ENCODE measurements at places on chromosomes 1 and 21. TPM values are rescaled to one million over a fixed set of nuclear protein-coding genes. Genes with fewer than 3 reads are reported as not detected.

DNA sequence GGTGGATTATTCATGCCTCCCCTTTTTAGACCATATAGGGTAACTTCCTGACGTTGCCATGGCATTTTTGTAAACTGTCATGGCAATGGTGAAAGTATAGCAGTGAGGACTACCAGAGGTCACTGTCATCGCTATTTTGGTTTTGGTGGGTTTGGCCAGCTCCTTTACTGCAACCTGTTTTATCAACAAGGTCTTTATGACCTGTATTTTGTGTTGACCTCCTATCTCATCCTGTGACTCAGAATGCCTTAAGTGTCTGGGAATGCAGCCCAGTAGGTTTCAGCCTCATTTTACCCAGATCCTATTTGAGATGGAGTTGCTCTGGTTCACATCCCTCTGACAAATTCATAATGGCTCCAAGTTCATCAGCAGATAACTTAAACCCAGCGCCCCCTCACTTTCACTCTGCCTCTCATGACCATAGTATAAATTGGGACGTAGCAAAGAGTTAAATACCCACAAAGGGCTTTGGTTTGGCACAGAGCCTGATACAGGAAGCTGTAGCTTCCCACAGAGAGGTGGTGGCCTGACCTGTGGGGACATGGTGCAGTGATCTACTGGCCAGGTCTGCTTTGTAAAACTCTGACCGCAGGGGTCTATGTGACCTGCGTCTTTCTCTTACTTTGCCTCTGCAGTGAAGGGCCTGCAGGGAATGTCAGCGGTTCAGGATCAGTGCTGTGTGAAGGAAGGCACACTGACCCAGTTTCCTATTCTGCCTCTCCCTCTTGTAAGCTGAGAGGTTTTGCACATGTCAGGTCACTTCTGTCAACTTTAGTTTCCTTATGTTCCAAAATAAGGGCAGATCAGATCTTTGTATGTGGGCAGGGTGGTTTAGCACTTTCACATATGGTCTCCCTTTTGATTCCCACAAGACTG lies 78.1 kb upstream of the ZNF644 start:
- H3K27me3 ChIP-seq, result no peaks in the 10 kb centered on the region
- H3K4me3 ChIP-seq, result no peak overlapping the region
- DNase-seq, result no peak
- H3K27ac ChIP-seq, result no peak overlapping the region
- H3K36me3 ChIP-seq, result no peaks in the 10 kb centered on the region

DNA sequence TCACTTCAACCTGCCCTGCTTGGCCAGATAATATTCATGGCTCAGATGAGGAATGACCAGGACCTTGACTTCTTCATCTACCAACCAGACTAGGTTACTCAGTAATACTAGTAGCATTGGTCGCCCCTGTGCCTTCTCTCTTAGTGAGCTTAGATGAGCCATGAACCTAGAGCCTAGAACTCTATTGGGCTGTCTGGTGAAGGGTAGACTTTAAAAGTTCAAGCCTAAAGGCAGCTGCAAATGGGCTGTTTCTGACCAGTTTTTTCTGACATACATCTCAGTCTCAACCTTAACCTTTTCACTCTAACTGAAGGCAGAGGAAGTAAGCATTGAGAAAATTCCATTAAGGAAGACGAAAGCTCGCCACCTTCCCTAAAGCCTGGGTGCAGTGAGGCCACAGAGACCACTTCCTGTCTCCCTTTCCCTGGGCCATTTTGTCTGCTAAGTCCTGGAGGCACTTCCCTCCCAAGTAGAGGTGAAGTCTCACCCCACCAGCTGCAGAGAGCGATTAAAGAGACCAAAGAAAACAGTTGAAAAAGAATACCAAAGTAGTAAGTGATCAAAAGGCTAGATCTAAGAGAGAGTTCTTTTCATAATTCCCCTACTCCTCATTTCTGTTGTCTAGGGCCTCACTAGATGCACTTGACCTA lies 53.3 kb downstream of the MTR start:
- no peak overlapping the region for H3K27ac ChIP-seq
- DNase-seq, result no peak
- H3K4me3 ChIP-seq, result no peak overlapping the region
- H3K27me3 ChIP-seq, result no peaks in the 10 kb centered on the region
- H3K36me3 ChIP-seq, result peaks cover 28% of the 10 kb centered on the region
- peaks cover under 1% of the 10 kb centered on the region for H3K4me1 ChIP-seq

DNA sequence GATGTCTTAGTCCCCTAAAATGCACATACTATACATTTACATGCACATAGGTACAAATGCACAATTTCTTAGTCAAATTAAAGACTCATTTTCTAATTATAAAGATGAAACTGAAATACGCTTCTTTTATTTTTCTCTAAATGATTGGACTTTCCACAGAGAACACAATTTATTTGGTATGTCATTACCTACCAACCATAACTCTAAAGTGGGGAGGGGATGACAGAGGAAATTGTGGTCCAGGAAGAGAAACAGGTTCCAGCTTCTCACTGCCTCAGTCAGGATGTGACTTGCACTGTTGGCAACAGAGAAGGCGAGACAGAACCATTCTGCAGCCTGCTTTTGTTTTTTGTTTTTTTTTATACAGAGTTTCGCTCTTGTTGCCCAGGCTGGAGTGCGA lies 1189.2 kb downstream of the PLA2G4A start:
- H3K36me3 ChIP-seq, result no peaks in the 10 kb centered on the region
- H3K4me1 ChIP-seq, result no peaks in the 10 kb centered on the region
- H3K27ac ChIP-seq, result no peak overlapping the region
- H3K27me3 ChIP-seq, result no peaks in the 10 kb centered on the region
- no peak for DNase-seq

NPHS2 gene
- not detected for total RNA-seq

- H3K36me3 ChIP-seq, result no peaks in the 10 kb centered on the region
- no peaks in the 10 kb centered on the region for H3K4me1 ChIP-seq
- H3K4me3 ChIP-seq, result no peak overlapping the region
- no peak overlapping the region for H3K27ac ChIP-seq
- no peaks in the 10 kb centered on the region for H3K27me3 ChIP-seq
These were observed 32.5 kb upstream of the SLC44A5 start for GRCh38 chr1:75643460-75643859.

- no peak overlapping the region for H3K4me3 ChIP-seq
- no peak overlapping the region for H3K27ac ChIP-seq
- peaks cover 23% of the 10 kb centered on the region for H3K27me3 ChIP-seq
- DNase-seq, result no peak
These were observed 19.5 kb upstream of the SHE start for GRCh38 chr1:154521695-154522094.

DNA sequence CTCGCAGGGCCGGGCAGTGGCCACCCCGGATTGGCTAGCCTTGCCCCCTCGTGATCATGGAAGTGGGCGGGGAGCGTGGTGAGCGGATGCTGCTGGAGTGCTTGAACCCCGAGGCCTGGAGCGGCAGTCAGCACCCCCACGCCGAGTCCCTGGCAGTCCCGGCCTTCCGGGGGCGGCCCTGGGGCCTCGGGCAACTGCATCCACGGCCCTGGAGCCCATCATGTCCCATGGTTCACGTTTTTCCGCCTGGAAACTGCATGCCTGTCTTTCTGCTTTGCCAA lies 45.6 kb downstream of the CDC7 start:
- no peaks in the 10 kb centered on the region for H3K36me3 ChIP-seq
- H3K27me3 ChIP-seq, result no peaks in the 10 kb centered on the region
- no peak overlapping the region for H3K27ac ChIP-seq
- no peak for DNase-seq
- no peaks in the 10 kb centered on the region for H3K4me1 ChIP-seq
